ENCODE measurements at places on chromosomes 13 and 19.
A peak's percentile ranks its signal among the peaks of the same experiment; 100 is the strongest.

- DNase-seq = no peak
These were observed 40.5 kb downstream of the DHRS12 start for GRCh38 chr13:51763486-51763885.

DNA sequence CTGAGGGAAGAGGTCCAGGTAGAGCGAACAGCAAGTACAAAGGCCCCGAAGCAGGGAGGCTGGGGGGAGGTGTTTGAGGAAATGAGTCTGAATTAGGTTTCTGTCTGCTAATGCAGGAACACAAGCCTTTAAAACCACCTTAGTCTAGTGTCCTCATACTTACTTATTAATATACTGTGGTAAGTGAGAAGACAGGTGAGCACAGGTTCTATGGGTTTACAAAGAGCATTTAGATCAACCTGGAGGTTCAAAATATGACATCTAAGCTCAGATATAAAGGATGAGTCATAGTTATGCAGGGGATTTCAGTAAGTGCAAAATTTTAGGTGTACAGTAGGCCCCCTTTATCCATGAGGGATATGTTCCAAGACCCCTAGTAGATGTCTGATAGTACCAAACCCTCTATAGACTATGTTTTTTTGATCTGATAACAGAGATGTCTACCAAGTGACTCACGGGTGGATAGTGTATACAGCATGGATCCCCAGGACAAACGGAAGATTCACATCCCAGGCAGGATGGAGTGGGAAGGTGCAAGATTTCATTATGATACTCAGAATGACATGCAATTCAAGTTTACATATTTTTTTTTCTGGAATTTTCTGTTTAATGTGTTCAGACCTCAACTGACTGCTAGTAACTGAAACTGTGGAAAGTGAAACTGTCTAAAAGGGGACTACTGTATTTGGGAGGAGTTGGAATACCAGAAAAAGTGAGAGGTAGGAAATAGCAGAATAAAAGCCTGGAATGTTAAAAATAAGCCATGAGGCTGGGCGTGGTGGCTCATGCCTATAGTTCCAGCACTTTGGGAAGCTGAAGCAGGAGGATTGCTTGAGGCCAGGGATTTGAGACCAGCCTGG lies 18.2 kb upstream of the MED4 start:
- DNase-seq = no peak

- peak; percentile 27 for DNase-seq
These were observed 7.0 kb downstream of the PGLYRP1 start for GRCh38 chr19:46015687-46016425.

DNA sequence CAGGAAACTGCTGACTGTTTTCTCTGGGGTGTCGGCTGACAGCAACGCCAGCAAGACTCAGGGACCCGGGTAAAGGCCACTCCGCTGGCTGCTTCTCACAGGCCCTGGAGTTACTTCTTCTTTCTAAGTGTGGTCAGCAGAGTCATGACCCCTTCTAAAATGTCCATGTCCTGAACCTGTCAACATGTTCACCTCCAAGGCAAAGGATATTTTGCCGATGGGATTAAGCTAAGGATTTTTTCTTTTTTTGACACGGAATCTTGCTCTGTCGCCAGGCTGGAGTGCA lies 7.9 kb downstream of the PEX11G start:
- no peak for DNase-seq

DNA sequence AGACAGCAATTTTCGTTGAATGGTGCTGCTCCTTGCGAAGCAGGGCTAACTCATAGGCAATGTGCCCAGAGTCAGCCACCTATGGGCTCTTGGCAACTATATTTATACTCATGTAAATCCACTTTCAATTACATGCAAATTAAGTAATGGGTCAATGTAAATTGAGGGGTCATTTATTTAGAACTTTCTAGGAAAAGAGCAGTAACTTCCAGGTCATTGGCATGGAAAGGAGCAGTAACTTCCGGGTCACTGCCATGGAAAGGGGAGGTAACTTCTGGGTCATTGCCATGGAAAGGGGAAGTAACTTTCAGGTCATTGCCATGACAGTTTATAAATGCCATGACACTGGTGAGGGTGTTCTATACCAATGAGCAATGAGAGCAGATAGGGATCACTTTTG lies 11.6 kb downstream of the KLK4 start:
- DNase-seq = no peak

DNA sequence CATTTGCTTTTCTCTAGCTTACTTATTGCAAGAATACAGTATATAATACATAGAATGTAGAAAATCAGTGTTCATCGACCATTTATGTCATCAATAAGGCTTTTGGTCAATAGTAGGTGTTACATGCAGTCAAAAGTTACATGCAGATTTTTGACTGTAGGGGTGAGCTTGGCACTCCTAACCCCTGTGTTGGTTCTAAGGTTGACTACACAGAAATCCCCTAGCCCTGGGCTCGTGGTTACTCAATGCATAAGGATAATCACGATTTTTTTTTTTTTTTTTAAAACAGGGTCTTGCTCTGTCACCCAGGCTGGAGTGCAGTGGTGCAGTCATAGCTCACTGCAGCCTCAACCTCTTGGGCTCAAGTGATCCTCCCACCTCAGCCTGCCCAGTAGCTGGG lies 4.0 kb upstream of the NWD1 start:
- no peak for DNase-seq

- DNase-seq = no peak
These were observed 126.5 kb downstream of the ZNF536 start for GRCh38 chr19:30498707-30499106.

GRCh38 chr13:30846311-30846710 lies 59.8 kb upstream of the MEDAG start:
- no peak for DNase-seq

GRCh38 chr13:112133499-112134390 lies 66.8 kb downstream of the SOX1 start:
- no peak for DNase-seq

GRCh38 chr13:73216381-73216831 lies 157.6 kb downstream of the KLF5 start:
- no peak for DNase-seq

DNA sequence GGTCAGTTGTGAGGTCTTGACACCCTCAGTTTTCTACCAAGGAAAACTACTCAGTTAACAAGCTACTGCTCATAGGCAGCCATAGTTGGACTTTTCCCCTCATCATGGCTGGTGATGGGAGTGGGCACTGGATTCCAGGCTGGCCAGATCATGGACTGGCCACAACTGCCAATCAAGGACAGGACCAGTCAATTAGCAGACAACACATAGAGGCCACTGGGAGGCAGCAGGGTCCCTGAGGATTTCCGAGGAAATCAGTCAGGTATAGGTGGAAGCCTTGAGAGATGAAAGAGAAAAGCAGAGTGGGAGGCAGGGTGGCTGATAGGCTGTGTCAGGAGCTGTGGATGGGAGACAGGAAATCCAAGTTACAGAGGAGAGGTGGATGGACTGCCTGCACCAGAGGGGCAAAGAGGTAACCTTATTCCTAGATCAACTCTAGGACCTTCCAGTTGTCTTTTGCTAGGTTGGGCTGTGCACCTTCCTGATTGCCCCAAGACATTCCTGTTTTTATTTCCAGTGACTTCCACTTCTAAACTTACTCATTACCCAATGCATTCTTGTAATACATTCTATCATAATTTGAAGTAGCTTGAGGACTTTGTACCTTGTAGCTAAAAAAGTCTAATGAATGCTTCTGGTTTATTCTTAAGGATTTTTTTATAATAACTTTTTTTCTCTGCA lies 361.8 kb downstream of the KCNRG start:
- no peak for DNase-seq

GRCh38 chr13:45732916-45733315 lies 30.8 kb downstream of the CBY2 start:
- DNase-seq = no peak

GRCh38 chr19:31511098-31511497 lies 161.9 kb upstream of the TSHZ3 start:
- no peak for DNase-seq

DNA sequence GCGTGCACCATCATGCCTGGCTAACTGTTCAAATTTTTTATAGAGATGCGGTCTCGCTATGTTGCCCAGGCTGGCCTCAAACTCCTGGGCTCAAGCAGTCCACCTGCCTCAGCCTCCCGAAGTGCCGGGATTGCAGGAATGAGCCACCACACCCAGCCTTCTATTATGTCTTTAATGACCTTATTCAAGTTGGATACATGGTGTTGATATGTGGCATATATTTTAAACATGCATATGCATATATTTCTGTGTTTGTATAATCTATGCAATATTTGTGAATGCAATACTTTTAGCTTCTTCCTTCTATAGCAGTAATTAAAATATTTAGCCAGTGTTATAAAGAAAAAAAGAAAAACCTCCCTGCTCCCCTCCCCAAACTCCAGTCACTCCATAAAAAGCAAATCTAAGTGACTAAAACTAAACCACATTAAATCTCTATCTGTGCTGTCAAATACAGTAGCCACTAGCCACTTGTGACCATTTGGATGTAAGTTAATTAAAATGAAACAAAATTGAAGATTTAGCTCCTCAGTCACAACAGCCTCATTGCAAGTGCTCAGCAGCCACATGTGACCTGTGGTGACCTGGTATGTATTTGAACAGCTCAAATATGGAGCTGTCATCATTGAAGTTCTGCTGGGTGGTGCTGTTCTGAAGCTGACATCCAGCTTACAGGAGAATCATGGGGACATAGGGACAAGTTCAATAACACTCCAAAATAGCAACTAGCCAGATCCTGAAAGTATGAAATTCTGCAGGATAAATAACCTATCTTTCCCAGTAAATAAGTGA lies 27.4 kb downstream of the FCGBP start:
- DNase-seq = no peak

GRCh38 chr13:26025771-26026170 lies 26.0 kb downstream of the SHISA2 start:
- DNase-seq = no peak

- no peak for DNase-seq
These were observed 34.9 kb downstream of the EPS15L1 start for GRCh38 chr19:16436780-16437332.

- no peak for DNase-seq
These were observed 86.0 kb downstream of the ATP11A start for GRCh38 chr13:112775791-112776279.

- DNase-seq = no peak
These were observed 364.9 kb downstream of the OXGR1 start for GRCh38 chr13:96629331-96629730.

- no peak for DNase-seq
These were observed 10.2 kb downstream of the COLGALT1 start for GRCh38 chr19:17565611-17566010.

DNA sequence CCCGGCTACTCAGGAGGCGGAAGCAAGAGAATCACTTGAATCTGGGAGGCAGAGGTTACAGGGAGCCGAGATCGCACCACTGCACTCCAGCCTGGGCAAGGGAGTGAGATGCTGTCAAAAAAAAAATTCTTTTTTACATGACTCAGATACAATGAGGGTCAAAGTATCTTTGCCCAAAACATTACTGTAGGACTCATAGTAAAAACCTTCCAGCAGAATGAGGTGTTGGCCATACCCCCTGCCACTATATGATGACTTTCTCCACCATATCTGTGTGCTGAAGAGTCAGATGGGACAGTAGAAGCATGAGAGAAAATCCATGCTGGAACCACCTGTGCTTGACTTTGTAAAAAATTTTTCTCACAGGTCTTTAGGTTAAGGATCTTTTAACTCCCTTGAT lies 86.7 kb downstream of the COL4A2 start:
- no peak for DNase-seq

DNA sequence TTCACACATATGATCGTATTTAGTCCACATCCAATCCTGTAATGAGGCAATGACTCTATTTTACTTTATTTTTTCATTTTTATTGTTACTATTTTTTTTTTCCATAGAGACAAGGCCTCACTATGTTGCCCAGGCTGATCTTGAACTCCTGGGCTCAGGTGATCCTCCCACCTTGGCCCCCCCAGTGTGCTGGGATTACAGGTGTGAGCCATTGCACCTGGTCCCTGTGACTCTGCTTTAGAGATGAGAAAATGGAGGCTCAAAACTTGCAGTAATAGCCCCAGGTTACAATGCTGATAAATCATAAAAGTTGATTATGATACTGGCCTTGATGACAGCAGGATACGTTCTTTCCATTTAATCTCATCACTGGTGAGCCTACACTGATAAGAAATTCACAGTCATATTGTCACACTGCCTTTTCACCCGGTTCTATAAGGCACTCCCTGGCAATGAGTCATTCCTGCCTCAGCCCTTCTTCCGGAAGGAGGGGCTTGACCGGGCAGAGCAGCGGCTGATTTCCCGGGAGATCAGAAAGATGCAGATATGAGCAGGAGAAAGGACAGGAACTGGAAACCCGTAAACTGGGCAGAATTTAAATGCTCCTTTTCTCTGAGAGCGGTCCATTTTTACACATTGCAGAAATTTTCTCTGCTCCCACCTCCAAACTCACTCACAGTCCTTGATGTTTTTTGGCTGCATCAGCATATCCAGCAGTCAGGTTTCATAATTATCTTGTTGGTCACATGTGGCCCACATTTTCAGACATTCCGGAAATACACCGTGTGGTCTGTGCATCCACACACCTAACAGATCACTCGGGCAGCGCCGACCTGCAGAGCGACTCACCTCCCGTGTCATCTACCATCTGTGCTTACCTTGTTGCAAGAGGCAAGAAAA lies 616.4 kb downstream of the EFNB2 start:
- no peak for DNase-seq

Data from CD4-positive, alpha-beta T cell treated with Interleukin-2 at 100 ng/mL for 4 hours (primary cell).